ENCODE measurements at places on chromosomes 12 and 14. TPM values are rescaled to one million over a fixed set of nuclear protein-coding genes. Genes with fewer than 3 reads are reported as not detected.

Gene SYNDIG1L
- total RNA-seq = 0.15 TPM

Gene RTN1
- not detected for total RNA-seq

Gene TMEM229B
- 2.0 TPM for total RNA-seq

Gene FLRT2
- total RNA-seq = 6.4 TPM

Gene HSPB8
- total RNA-seq = 26.8 TPM

Gene KRT77
- total RNA-seq = not detected

Gene MDM2
- 137 TPM for total RNA-seq

Gene SERPINA1
- total RNA-seq = under 0.01 TPM

Gene AKAP3
- 2.6 TPM for total RNA-seq

Gene BICDL1
- total RNA-seq = under 0.01 TPM

Gene SMCO2
- 0.17 TPM for total RNA-seq

Gene PTHLH
- 0.83 TPM for total RNA-seq

Gene MTA1
- total RNA-seq = 31.4 TPM

Gene TSHR
- total RNA-seq = 0.33 TPM

Gene KCNK13
- total RNA-seq = not detected

Gene SIX4
- total RNA-seq = 24.8 TPM

Gene GPR65
- total RNA-seq = under 0.01 TPM

Gene PRKAB1
- total RNA-seq = 16.1 TPM

Gene TMEM19
- 29.1 TPM for total RNA-seq

Data from smooth muscle cell of trachea (primary cell).